Cerebellar nuclear complex (tissue), 1 donor: ENCODE measurements at places on chromosomes 2 and 18.

DNA sequence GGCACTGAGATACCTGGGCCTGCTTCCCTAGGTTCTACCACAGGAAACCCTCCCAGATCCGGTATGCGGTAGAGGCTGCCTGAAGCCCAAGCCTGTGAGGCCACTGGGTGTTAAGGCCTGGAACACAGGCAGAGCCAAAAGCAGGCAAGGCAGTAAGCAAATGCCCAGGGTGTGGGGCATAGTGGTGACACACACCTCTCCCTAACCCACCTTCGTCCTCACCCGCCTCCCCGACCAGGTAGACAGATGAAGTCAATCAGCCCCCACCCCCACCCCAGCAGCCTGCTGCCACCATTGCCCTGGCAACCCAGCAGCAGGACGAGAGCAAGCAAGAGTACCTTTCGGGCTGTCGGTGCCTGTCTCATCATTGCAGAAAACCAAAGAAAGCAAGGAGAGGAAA, 6.1 kb downstream of the DCTN1 start:
- DNase-seq = no peak

DNA sequence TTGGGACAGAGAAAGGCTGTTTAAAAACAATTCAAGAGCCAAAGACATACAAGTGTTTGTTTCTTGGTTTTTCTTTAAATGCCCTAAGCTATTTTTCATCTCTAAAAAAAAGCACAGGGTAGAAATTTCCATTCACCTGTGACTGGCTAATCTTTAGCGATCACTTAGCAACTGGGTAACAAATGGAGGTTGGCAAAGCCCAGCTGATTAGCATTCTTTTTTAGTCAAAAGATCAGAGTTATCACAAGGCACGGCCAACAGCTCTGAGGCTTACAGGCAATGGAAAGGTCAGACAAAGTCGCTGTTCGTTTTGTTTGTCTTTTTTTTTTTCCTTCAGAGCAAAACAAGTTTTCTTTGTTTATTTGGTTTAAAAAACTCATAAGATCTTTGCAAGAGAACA, 29.0 kb upstream of the TTR start:
- DNase-seq = no peak

GRCh38 chr2:42937171-42937875, 144.9 kb upstream of the HAAO start:
- no peak for DNase-seq

- DNase-seq = no peak
Measured at GRCh38 chr2:232290668-232291067, 87.9 kb upstream of the ALPP start.

GRCh38 chr2:46954951-46955571, 39.5 kb upstream of the MCFD2 start:
- no peak for DNase-seq

- no peak for DNase-seq
Measured at GRCh38 chr2:204205082-204205481, 268.5 kb downstream of the ICOS start.

DNA sequence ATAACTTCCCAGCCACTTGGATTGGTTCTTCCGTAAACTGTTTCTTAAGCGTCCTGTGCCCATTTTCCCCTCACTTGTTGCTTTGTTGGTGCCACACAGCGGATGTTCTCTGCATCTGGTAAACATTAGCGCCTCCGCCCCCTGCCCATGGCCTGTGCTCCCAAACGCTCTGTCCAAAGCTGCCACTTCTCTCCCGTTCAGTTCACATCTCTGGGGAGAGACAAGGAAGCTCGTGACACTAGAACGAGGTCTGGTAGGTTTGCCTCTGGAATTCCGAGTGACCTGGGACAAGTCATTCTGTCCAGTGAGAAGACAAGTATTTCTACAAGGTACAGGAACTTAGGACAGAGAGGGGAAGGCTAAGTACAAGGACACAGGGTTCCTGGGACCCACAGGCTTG, 9.4 kb downstream of the COPS9 start:
- no peak for DNase-seq

GRCh38 chr2:148021059-148021861, at the start of gene MBD5:
MBD5 (plus strand) TSS chr2:148021091.
- no peak for DNase-seq

DNA sequence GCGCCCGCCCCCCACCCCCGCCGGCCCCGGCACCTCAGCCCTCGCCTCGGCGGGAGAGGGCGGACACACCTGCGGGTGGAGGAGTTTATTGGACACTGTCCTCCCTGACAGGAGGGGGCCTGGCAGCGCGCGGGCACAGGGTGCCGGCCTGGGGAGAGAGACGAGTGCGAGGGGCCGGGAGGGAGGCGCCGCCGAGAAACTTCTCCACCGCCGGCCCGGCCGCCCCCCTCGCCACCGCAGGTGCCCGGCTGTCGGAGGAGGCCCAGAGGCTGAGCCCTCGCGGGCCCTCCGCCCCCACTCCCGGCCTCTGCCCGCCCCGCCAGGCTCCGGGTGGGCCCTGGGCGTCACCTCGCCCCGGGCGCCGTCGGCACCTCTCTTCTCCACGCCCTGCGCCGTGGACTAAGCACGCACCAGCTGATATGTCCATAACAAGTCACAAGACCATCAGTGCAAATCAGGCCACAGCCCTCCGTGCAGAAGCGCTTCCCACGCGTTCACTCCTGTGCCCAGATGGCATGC, 311.3 kb downstream of the CELF4 start:
- no peak for DNase-seq

- DNase-seq = no peak
Measured at GRCh38 chr2:3217646-3218045, 160.0 kb downstream of the EIPR1 start.

DNA sequence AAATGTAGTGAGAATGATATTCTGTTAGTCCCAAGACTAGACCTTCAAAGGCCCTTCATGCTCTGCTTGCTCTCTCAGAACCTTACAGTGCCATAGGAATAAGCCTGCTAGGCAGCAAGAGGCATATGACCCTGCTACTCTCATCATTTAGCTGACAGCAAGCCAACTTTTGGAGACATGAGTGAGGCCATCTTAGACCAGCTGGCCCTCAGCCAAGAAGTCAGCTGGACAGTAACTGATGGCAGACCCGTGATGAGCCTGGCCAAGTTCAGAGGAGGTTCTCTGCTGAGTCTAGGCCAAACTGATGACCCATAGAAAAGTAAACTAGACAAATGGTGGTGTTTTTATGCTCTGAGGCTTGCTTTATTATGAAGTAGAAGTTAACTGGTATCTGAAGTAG, 82.6 kb downstream of the C18orf54 start:
- no peak for DNase-seq

- DNase-seq = no peak
Measured at GRCh38 chr18:43994381-43994780, 686.3 kb upstream of the SETBP1 start.

DNA sequence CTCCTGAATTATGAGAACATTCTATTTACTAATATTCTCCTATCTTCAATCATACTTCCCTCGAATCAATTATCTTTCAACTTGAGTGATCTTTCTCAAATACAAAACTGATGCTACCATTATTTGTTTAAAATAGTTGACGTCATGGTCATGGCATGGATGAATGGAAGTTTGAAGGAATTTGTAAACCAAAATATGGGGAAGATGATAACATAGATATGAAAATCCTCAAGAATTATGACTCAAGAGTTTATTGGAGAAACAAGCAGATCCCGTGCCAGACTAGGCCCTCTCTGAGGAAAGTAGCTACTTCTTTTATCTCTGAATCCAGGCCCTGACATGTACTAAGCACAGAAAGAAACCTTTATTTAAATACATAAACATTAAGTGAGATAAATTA, 270.4 kb upstream of the MC4R start:
- no peak for DNase-seq

DNA sequence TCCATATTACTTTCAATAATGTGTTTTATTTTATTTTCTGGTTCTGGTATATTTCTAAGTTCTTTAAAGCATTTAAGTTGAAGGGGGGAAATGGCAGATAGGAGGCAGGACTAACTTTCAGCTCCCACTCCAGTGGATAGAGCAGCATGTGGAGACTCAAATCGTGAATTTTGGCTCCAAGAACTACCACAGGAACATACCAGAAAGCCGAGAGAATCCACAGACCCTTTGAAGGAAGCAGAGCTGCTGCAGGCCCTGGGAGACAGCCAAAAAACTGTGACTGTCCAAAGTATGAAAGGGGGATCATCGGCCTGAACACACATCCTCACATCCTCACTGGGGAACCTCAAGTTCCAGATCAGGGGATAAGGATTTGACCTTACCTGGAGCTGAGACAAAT, 207.6 kb upstream of the VWC2L start:
- DNase-seq = no peak

- no peak for DNase-seq
Measured at GRCh38 chr2:230578106-230578505, 134.5 kb upstream of the CAB39 start.

DNA sequence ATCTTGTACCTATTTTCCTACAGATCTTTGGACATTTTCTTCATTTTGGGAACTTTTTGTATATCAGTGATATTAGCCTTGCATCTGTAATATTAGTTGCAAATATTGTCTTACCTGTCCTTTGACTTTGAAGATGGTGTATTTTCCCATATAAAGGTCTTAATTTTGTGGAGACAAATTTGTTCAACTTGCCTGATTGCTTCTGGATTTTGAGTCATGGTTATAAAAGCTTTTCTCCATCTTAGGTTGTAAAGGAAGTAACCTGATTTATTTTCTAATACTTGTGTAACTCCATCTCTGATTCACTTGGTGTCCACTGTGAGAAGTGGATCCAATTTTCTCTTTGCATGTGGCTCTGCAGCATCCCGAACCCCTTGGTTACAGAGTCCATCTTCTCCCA, 97.7 kb upstream of the OTOS start:
- no peak for DNase-seq

DNA sequence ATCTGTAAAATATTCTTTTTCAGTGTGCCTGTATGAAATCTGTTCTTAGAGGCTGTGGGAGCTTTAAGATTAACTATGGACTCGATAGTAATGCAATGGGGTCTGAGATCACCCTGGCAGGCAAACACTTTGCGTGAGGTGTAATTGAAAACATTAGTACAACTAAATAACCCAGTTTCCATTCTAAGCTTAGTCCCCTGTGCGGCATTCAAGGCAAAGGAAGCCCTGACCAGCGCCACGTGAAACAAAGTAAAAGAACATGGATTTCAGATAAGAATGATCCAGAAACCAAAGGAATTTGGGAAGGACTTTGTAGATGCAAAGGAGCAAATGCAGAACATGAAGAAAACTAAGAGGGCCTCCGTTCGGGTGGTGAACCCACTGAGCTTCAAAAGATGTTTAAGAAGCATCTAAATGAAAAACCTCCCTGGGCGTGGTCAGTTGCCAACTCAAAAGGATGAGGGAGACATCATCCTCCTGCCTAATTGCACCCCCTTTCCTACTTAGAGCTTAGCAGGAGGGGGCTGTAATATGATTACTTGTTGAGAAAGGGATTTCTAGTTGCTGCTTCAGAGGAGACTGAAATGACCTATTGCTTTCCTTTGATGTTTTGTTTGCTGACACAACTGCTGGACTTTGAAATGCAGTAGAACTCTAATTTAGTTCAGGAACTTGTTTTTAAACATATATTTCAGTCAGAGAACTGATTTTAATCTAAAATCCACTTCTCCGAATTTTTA, 7.9 kb upstream of the CETN1 start:
- no peak for DNase-seq

- no peak for DNase-seq
Measured at GRCh38 chr18:79903787-79904356, 47.6 kb downstream of the SLC66A2 start.

DNA sequence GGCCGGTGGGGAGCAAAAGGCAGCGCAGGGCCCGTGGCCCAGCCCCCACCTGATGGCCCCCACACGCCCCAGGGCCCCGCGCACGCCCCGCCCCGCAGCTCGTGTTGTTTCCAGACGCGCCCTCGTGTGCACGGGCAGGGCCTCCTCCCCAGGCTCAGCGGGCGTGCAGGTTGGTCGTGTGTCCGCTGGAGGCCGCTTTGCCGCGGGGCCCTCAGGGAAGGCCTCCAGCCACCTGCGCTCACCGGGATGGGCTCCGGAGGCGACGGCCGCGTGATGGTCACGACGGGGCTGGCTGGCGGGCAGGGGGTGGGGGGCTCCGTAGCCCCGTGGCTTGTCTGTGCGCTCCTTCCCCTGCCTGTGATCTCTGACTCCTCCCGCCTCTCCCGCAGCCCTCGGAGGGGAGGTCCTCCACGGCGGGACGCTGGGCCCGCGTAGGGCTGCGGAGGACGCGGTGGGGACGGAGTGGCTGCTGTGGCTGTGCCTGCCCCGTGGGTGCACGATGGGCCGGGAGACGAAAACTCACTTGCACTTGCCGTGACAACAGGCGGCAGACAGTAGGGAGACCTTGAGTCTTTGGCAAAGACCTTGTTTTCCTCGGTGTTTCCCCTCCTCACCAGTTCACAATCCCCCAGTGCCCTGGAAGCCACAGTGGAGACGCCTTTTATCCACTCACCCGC, 67.1 kb downstream of the RTP5 start:
- DNase-seq = no peak

- DNase-seq = no peak
Measured at GRCh38 chr2:198042189-198042588, 237.8 kb downstream of the PLCL1 start.

GRCh38 chr2:83851066-83851465, 608.0 kb downstream of the SUCLG1 start:
- no peak for DNase-seq

- no peak for DNase-seq
Measured at GRCh38 chr2:8677646-8678592, 3.9 kb upstream of the ID2 start.

DNA sequence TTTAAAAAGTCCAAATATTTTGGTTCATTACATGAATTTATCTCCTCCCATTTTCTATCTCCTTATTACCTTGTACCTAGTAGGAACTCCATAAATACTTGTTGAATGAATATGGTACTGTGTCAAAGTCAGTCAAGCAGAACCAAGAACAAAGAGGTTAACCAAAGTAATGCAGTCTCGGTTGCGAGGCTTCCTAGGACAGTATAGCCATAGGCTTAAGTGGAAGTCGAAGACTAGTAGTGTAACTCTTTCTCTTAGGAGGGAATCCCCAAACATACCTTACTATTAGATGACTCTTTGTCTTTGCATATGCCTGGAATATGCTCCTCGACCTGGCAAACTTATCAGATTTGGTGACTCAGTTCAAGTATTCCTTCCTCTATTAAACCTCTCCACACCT, 4.8 kb downstream of the LIPT1 start:
- DNase-seq = no peak

GRCh38 chr2:102755284-102755683, 6.5 kb upstream of the TMEM182 start:
- DNase-seq = no peak

DNA sequence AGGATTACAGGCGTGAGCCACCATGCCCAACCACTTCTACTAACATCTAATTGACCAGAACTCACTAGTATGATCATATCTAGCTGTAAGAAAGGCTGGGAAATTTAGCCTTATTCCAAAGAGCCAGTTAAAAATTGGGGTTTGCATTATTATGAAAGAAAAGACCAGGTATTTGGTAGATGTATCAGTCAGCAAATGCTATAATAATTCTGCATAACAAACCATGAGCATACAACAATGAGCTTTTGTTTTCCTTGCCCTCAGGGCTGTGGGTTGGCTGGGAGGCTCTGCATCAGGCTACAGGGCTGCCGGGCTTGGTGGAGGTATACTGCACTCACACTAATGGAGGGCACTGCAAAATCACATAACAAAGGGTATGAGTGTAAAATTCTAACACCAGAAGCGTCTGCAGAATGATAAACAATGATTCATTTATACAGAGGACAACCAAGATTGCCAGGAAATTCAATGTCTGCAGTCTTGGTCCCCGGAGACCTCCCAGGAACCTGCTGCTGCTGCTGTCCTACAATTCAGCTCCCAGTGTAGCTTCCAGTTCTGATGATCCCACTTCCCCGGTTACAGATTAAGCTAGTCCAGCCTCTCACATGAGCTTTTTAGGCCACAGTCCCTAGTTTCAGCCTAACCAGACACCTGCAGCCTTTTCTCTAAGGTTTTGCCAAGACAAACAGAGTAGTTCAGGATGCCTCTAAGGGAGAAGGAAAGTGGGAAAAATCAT, 32.2 kb upstream of the ST3GAL5 start:
- DNase-seq = no peak
